ENCODE measurements at places on chromosomes 1 and 21.

- no peak for ATAC-seq
Observed at GRCh38 chr1:233364695-233365539, 37.4 kb downstream of the MAP3K21 start.

- ATAC-seq: no peak
Observed at GRCh38 chr1:212073490-212073889, 37.9 kb downstream of the DTL start.

DNA sequence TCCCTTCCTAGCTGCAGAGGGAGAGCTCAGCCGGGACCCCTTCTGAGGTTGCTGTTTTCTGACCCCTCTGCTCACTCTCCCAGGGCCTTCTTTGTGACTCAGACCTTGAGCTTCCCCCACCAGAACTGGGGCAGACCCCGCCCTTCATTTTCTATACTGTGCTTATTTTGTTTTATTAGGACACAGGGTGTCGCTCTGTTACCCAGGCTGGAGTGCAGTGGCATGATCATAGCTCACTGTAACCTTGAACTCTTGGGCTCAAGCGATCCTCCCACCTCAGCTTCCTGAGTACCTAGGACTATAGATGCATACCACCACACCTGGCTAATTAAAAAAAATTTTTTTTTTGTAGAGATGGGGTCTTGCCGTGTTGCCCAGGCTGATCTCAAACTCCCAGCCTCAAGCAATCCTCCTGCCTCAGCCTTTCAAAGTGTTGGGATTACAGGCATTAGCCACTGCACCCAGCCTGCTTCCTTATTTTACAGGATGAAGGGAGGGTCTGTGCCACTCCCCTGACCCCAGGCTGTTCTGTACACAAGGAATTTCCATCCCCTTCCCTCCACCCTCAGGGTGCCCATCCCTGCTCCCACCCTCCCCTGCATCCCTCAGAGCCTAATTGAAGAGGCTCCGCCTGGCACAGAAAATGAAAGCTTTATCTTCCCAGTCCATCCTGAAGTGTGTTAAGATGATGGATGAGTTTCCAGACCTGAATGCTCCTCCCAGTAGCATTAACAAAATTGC is 195.2 kb upstream of the POU3F1 start:
- ATAC-seq: no peak

- ATAC-seq: no peak
Observed at GRCh38 chr1:159146980-159147379, 24.4 kb upstream of the CADM3 start.

Measured in stimulated activated memory B cell treated with anti-CD40 and anti-IgM and Interleukin-4, amounts not matched to agents 10 μg/mL and 1 μg/mL and 100 μg/mL, for 72 hours (primary cell).